H4 (cell line): ENCODE measurements at places on chromosomes 3 and 15.

DNA sequence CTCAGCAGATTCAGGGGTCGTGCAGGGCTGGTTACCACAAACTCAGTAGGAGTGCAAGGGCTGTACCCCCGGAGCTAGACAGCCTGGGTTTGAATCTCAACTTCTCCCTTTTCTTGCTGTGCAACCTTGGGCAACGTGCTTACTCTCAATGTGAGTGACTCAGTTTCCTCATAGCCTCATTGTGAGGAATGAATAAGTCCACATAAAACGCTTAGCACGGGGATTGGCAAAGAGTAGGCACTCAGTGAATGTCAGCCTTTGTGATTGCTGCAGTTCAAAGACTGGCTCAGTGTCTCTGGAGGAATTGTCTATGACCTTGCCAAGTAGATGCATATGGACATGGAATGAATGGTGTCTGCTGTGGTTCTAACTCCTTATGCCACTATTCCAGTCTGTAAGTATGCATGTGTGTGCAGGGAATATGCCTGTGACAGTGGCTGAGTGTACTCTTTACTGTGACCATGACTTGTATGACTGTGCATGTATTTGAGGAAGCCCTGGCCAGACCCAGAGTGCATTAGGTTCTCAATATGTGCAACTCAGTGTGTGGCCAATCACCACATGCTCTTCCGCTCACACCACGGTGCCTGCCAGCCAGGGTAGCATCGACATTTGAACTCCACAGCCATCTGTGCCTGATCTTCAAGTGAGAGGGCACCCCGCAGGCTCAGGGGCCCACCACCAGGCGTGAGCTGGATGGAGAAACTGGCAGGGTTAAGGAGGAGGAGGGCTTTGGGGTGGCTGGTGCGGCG lies 900 bp upstream of the HYAL3 start:
- no peak for DNase-seq

- DNase-seq = no peak
Measured at GRCh38 chr3:97201814-97202213, 387.4 kb downstream of the EPHA6 start.

DNA sequence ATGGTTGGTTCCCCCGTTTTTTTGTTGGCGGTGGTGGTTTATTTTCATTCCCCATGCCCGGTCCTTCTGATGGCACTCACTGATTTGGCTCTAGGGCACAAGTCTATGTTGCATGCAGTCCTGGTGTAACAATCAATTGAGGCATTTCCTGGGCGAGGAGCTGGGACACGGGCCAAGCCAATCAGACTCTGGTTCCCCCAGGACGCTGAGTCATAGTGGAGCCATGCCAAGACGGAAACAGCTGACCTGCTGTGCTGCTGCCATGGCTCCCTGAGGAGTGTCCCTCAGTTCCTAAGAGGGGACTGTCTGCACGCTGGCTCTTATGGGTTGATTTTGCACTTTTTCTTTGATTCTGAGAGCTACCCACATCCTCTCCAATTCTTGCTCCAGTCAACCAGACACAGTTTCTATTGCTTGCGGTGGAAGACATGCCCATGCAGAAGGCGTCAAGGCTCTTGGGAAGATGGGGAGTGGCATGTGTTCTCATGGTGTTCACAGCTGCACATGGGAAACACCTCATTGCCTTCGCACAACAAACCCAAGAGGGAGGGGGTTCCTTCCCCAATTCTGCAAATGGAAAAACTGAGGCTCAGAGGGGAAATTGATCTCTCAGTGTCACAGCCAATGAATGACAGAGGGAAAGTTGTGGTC lies 28.3 kb upstream of the ALDH1L1 start:
- DNase-seq = peak; percentile 98

- DNase-seq = no peak
Measured at GRCh38 chr3:149233323-149233722, 11.7 kb upstream of the CP start.

GRCh38 chr3:51559411-51559888 lies 20.9 kb downstream of the RAD54L2 start:
- no peak for DNase-seq

- DNase-seq = no peak
Measured at GRCh38 chr3:128279601-128279880, 126.3 kb downstream of the EEFSEC start.

DNA sequence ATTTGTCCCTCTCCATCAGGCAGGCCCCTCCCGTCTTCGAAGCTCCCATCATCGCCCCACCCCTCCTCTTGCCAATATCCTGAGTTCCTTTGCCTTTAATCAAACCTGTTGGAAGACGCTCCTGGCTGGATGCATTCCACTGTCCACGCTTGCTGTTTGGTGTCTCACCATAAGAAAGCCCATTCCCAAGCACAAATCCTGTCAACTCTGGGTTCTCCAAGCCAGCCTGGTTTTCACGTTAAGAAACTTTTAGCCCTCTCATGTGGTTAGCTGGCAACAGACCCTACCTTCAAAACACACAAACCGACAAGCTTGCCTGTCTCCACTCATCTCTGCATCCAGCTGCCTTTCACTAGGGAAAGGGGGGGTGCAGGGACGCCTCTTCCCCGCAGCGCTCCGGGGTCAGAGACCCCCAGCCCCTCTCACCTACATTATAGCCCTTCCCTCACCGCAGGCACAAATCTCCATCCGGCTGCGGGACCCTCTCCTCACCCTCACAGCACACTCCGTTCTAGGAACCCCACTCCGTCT lies 1.1 kb downstream of the GORASP1 start:
- DNase-seq = no peak

GRCh38 chr15:38795471-38796245 lies 231.0 kb upstream of the RASGRP1 start:
- no peak for DNase-seq

GRCh38 chr3:178479446-178479845 lies 56.8 kb upstream of the KCNMB2 start:
- DNase-seq = no peak

- no peak for DNase-seq
Measured at GRCh38 chr3:178969004-178969700, 102.5 kb downstream of the ZMAT3 start.

GRCh38 chr3:169146179-169146665 lies 517.3 kb downstream of the MECOM start:
- peak; percentile 57 for DNase-seq

DNA sequence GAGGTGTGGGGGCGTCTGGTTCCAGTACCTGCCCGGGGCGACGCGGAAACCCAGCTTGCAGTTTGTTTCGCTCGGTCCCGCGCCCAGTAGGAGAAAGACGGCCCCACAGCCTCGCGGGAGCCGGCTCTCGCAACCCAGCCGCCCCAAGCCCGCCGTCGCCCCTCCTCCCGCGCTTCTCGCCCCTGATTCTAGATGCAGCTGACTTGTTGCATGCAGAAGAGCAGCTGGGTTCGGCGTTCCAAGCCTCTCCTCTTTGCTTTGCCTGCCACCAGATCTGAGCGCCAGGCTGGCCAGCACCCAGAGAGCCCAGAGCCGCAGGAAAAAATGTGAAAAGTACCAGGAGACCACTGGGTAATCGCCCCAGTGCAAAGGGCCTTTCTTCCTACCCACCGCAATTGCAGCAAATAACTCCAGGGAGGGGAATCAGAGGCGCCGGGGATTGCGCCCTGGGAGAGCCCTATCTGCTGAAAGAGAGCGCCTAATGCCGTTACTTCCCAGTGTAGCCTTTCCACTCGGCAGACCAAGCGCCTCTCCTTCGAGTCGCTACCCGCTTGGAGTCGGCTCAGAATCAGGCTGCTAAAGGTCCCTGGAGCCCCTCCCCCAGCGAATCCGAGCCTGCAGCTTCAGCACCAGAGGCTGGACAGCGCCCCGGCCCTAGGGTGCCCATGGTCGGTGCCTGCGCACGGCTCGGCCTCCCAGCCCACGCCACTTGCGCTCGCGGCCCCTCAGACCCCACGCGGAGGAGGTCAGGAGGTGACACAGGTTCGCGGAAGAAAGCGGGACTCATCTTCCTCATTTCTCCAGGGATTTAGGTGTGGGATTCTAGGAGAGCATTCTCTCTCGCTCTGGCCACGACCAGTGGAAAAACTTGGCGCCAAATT lies 15.7 kb upstream of the AEN start:
- DNase-seq = no peak

GRCh38 chr15:59941612-59942011 lies 62.5 kb upstream of the FOXB1 start:
- DNase-seq = peak; percentile 11

DNA sequence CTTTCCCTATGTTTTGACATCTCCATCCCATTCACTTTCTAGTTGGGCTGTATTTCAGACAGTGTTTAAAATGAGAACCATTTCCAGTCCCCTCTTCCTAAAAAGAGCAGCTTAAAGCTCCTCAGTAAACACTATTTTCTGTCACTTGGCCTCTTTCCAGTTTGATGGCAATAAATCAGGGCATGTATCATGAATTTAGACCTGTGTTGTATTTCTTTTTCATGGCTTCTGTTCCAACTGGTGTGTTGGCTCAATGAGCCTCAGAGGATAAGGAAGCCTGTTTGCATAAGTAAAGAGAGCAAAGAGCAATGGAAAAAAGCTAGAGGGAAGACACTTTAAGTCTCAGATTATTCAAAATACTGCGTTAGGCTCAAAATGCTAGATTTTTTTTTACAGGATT lies 7.2 kb downstream of the CCDC80 start:
- DNase-seq = no peak

DNA sequence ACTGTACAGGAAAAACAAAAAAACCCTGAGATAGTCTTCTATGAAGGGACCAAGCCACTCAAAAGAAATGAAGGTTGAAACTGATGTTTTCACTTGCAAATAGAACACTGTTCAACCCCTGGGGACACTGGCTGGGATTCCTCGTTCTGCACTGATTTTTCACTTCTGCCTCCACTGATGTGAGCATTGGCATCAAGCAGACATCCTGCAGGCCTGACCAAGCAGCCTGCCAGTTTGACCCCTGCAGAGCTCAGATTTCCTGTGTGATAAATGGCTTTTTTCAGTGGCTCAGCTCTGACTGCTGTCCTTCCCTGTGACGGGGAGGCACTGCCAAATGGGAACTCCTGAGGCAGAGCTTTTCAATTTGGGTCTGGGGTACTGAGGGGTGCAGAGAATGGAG lies 50.0 kb downstream of the RASGRP1 start:
- no peak for DNase-seq

GRCh38 chr3:5442106-5442785 lies 254.7 kb downstream of the EDEM1 start:
- no peak for DNase-seq

DNA sequence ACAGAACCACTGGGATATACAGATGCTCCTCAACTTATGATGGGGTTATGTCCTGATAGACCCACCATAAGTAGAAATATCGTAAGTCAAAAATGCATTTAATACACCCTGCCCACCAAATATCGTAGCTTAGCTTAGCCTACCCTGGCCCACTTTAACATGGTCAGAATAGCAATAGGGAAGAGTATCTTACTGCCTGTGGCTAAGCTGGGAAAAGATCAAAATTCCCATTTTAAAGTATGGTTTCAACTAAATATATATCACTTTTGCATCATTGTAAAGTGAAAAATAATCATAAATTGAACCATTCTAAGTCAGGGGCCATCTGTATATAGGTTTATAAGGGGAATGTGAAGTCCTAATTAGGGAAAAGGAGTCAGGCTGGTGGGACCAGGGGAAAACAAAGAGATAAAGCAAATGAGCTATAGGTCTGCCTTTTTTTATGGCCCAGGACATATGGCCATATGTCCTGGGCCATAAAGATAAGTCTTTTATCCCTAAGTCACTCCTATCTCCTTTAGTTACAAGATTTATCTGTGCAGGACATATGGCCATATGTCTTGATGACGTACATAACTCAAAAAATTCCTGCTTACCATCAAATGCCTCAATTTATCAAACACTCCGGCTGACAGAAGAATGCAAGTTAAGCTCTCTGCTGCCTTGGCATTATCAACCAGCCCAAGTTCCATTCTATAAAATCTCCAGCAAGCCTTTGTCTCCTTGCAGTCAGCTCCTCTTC lies 11.2 kb downstream of the RTP3 start:
- no peak for DNase-seq

GRCh38 chr3:196335503-196335948 lies 2.7 kb downstream of the TM4SF19 start:
- DNase-seq = no peak

- DNase-seq = no peak
Measured at GRCh38 chr15:78103406-78104118, 11.2 kb downstream of the SH2D7 start.

DNA sequence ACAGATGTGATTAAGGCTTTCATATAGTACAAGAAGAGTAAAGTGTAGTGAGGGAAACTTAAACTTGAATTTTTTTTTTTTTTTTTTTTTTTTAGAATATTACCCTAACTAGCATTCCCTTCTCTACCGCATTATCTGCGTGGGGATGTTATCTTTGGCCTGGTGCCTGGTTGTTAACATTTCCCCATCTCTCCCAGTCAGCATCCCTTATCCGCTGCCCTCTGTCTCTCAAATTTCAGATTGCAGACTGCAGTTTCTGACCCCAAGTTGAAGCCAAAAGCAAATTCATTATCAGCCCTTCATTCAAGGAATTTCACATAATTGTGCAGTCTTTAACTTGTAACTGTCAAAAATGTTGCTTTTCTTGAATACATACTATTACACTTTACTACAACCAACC lies 353.0 kb downstream of the PLOD2 start:
- DNase-seq = peak; percentile 51

GRCh38 chr3:196949285-196949619 lies 6.9 kb upstream of the NCBP2 start:
- no peak for DNase-seq

- DNase-seq = peak; percentile 65
Measured at GRCh38 chr15:24878153-24878552, 76.6 kb upstream of the SNRPN start.

GRCh38 chr3:133644768-133645167 lies 17.0 kb downstream of the TOPBP1 start:
- DNase-seq = peak; percentile 70

GRCh38 chr15:28984421-28985315 lies 98.9 kb downstream of the APBA2 start:
- DNase-seq = peak; percentile 34

DNA sequence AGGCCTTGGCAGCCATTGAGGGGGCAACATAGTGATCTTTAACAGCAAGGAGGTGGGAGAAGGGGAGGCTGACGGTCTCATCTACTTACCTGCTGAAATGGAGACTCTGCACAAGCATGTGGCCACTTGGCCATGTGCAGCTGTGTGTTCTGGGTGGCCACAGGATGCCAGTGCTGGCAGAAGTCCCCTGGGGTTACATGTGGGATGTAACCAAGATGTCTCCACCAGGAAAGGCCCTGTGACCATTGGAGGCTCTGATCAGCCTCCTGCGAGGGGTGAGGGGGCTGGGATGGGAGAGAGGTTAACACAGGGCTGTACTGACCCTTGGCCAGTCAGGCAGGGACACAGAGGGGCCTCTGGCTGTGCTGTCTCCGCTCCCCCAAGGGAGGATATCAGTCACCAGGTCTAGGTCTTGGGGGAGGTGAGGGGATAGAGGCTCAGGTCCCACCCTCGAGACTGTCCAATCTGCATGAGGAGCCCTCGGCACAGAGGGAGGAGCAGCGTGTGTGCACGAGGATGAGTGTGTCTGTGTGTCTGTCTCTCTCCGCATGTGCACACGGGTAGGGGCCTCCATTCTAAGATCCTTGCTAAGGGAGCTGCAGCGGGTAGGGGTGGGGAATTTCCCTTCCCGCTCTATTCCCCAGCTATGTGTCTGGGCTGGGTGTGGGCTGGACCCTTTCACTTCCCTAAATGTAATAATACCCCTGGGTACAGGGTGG lies 19.5 kb downstream of the PRKCD start:
- DNase-seq = no peak
